Testis (tissue), 5 donors: ENCODE measurements at places on chromosomes 7 and 10. TPM values are rescaled to one million over a fixed set of nuclear protein-coding genes. Genes with fewer than 3 reads are reported as not detected.

DNA sequence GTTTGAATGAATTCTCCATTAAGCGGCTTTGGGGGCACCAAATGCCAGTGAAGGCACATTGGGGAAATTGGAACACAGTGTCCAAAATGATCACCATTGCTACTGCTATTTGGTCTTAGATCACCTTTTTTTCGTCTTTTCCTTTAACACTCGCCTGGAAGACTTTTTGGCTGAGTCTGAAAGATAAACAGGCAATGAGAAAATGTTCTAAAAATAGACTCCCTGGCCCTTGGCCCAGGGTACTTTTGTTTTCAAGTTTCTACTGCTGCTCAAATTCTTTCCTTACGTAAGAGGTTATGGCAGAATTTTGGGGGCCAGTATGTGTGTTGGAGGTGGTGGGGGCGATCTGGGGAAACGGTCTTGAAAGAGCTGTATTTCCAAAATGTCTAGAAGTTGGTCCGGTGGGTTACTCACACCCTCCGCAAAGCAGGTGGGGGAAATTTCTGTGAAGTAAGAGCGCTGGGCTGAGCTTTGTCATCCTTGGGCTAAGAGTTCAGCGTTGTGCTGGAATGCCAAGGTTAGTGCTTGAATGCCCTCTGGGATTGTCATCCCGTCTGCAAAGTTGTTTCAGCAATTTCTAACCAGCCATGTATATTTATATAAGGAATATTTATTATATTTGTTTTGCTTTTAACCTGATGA, 1.3 kb upstream of the ITPRIP start:
- no peaks in the 10 kb centered on the region for H3K27me3 ChIP-seq
- H3K4me1 ChIP-seq = peaks cover 33% of the 10 kb centered on the region

The ITPRID1 gene
- 2.1 TPM for polyA plus RNA-seq

DNA sequence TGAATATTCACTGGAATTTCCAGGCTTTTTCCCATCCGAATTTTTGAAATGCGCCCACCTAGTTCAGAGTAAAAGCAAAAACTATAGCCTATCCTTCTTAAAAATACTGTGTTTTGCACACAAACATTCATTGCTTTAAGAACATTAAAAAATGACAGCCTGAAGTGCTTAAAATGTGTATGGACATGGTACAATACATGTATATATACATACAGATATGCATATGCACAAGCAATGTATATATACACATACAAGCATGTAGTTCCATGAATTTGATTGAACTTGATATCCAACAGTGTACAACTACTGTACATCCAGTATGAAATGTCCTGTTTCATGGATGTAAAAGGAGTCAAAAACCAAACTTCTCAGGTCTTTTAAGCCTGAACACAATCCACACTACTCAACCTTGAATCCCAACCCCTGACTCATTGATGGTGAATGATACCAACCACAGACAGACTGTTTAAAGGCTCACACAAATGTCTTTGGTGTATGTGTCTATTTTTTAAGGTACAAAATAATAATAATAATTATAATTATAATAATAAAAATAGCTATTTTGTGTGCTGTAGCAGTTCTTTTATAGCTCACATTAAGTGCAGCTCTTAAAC, 14.8 kb downstream of the INHBA start:
- no peaks in the 10 kb centered on the region for H3K4me1 ChIP-seq
- H3K36me3 ChIP-seq = no peaks in the 10 kb centered on the region
- H3K27me3 ChIP-seq = no peaks in the 10 kb centered on the region
- no peak overlapping the region for H3K27ac ChIP-seq
- DNase-seq = no peak
- no peak overlapping the region for H3K4me3 ChIP-seq

DNA sequence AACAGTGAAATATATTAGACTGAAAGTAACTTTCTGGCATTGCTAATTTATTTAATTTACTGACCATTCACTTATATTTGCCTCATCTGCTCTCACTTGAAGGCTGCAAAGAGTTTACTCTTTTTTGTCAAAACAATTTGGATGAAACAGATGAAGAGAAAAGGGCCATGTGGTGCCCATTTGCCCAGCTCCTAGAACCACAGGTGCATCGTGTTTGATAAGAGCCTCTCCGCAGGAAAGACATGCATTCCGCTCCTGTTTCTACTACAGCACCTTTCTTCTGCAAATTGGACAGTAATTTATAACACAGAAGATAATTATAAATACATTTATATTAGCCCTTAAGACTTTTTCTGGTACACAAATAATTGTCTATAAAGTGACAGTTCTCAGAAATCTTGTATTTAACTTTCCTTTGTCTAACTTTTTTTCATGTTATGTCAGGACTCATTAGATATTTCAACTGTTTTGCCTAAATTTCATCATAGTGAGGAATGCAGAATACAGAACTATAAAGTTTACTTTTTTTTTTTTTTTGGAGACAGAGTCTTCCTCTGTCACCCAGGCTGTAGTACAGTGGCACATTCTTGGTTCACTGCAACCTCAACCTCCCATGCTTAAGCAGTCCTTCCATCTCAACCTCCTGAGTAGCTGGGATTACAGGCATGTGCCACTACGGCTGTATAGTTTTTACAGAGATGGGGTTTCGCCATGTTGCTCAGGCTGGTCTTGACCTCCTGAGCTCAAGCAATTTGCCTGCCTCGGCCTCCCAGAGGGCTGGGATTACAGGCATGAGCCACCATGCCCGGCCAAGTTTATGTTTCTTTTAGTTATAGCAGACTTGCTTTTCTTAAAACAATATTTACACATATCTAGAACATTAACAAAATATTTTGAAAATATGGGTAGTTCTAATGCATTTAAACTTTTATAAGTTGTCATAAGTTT, 869 bp downstream of the LAMB4 start:
- H3K4me1 ChIP-seq = no peaks in the 10 kb centered on the region
- H3K4me3 ChIP-seq = no peak overlapping the region
- DNase-seq = no peak
- H3K36me3 ChIP-seq = no peaks in the 10 kb centered on the region
- H3K27ac ChIP-seq = no peak overlapping the region

DNA sequence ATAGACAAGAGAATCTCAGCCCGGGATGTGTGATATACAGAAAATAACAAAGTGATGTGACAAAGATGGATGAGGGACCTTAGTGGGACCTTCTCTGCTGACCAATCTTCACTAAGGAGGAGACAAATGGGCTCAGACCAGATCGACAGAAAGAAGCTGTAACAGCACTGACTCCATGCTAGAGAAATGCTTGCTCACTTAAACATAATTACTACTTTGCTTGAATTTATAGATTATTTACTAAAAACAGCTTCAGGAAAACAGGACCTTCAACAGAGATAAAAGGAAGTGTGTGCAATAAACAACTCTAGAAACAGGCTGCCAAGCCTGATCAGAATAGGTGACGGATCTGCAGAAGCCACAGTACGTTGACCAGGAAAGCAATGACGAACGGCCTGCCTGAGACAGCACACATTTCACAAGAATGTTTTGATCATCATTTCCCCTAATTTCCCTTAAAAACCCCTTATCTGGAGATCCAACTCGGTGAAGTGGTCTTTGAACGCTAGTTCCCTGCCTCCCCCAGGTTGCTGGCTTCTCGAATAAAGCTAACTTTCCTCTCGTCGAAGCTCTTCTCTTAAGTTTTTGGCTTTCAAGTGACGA, 98.4 kb upstream of the STEAP1B start:
- no peaks in the 10 kb centered on the region for H3K27me3 ChIP-seq
- no peak for DNase-seq
- no peak overlapping the region for H3K27ac ChIP-seq
- no peaks in the 10 kb centered on the region for H3K36me3 ChIP-seq
- H3K4me1 ChIP-seq = peaks cover 3% of the 10 kb centered on the region

The KIAA1549 gene
- 4.4 TPM for polyA plus RNA-seq

GRCh38 chr7:92621026-92621540, 30.9 kb upstream of the FAM133B start:
- no peak overlapping the region for H3K27ac ChIP-seq
- no peaks in the 10 kb centered on the region for H3K27me3 ChIP-seq
- DNase-seq = peak; percentile 68
- no peaks in the 10 kb centered on the region for H3K4me1 ChIP-seq

- H3K27ac ChIP-seq = no peak overlapping the region
- H3K36me3 ChIP-seq = no peaks in the 10 kb centered on the region
- H3K4me3 ChIP-seq = no peak overlapping the region
- DNase-seq = no peak
- no peaks in the 10 kb centered on the region for H3K27me3 ChIP-seq
- peaks cover 11% of the 10 kb centered on the region for H3K4me1 ChIP-seq
Measured at GRCh38 chr7:36277249-36277542, 112.5 kb upstream of the ANLN start.

DNA sequence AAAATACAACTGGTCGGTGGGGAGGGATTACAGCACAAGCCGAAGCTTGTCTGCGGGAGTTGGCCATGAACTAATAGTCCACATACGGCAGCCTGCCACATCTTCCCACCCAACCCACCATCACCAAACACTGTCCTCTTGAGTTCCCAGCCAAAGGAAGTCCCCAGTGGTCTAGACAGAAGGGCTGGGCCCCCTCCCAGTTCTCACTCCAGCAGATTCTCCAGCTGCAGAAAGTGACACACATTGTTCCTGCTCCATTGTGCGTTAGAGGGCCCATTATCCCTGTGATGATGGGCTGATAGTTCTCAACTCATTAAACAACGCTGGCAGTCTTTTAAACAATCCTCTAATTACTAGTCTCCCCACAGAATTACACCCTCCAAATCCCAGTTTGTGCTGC, 148.0 kb downstream of the FGFR2 start:
- H3K36me3 ChIP-seq = no peaks in the 10 kb centered on the region
- no peak overlapping the region for H3K27ac ChIP-seq
- DNase-seq = no peak
- no peaks in the 10 kb centered on the region for H3K4me1 ChIP-seq

GRCh38 chr7:150797661-150798060, 2.5 kb downstream of the TMEM176B start:
- H3K4me3 ChIP-seq = no peak overlapping the region
- H3K36me3 ChIP-seq = no peaks in the 10 kb centered on the region
- no peak for DNase-seq
- H3K27me3 ChIP-seq = no peaks in the 10 kb centered on the region
- peaks cover 8% of the 10 kb centered on the region for H3K4me1 ChIP-seq
- H3K27ac ChIP-seq = no peak overlapping the region

- no peak for DNase-seq
- no peaks in the 10 kb centered on the region for H3K36me3 ChIP-seq
- no peak overlapping the region for H3K4me3 ChIP-seq
- peak overlapping the region; percentile 69 for H3K27ac ChIP-seq
- no peaks in the 10 kb centered on the region for H3K27me3 ChIP-seq
- no peaks in the 10 kb centered on the region for H3K4me1 ChIP-seq
Measured at GRCh38 chr7:130349911-130350782, 5.5 kb downstream of the CPA5 start.

- no peaks in the 10 kb centered on the region for H3K4me1 ChIP-seq
- no peak overlapping the region for H3K27ac ChIP-seq
- no peaks in the 10 kb centered on the region for H3K27me3 ChIP-seq
- H3K4me3 ChIP-seq = no peak overlapping the region
- no peak for DNase-seq
Measured at GRCh38 chr10:47050618-47051455, 139.6 kb downstream of the PTPN20 start.
